Placental pericyte (primary cell): ENCODE measurements at places on chromosomes 5 and 9. TPM values are rescaled to one million over a fixed set of nuclear protein-coding genes. Genes with fewer than 3 reads are reported as not detected.

Gene CCNO
- 0.14 TPM in 1 of 2 replicates, not detected in the other for total RNA-seq

Gene PAPPA
- total RNA-seq, result 357 and 427 TPM in 2 replicates

Gene GOLGA1
- total RNA-seq, result 12.7 and 16.0 TPM in 2 replicates

Gene HTR1A
- not detected in 2 replicates for total RNA-seq

Gene GHR
- 0.22 and 0.86 TPM in 2 replicates for total RNA-seq

Gene NADK2
- total RNA-seq, result 19.5 and 31.3 TPM in 2 replicates

Gene EIF4E1B
- not detected in 2 replicates for total RNA-seq

Gene PCDHB2
- total RNA-seq, result 0.22 and 0.29 TPM in 2 replicates

Gene OR1J2
- total RNA-seq, result not detected in 2 replicates

Gene CTXN3
- total RNA-seq, result not detected in 2 replicates

Gene LCP2
- total RNA-seq, result under 0.01 TPM in 1 of 2 replicates, not detected in the other

Gene TNIP1
- 120 and 235 TPM in 2 replicates for total RNA-seq

Gene PCDHA4
- total RNA-seq, result under 0.01 and 0.14 TPM in 2 replicates

Gene PCDHGB4
- total RNA-seq, result 28.2 and 30.4 TPM in 2 replicates

Gene TEX48
- total RNA-seq, result not detected in 2 replicates
